ENCODE measurements at places on chromosomes 7 and 10. TPM values are rescaled to one million over a fixed set of nuclear protein-coding genes. Genes with fewer than 3 reads are reported as not detected.
A peak's percentile ranks its signal among the peaks of the same experiment; 100 is the strongest.

The ADIRF gene
- not detected for total RNA-seq

The ARHGEF35 gene
- total RNA-seq: 26.3 TPM

The NEBL gene
- total RNA-seq: 9.5 TPM

The SLC26A3 gene
- not detected for total RNA-seq

The CALCR gene
- 1.4 TPM for total RNA-seq

The NPFFR1 gene
- 0.08 TPM for total RNA-seq

The SYT15B gene
- 0.08 TPM for total RNA-seq

The PIK3AP1 gene
- total RNA-seq: 2.3 TPM

The PON3 gene
- 2.5 TPM for total RNA-seq

The TMEM184A gene
- 0.66 TPM for total RNA-seq

The SVIL gene
- 7.8 TPM for total RNA-seq

The AMPH gene
- 9.4 TPM for total RNA-seq

The PMS2 gene
- 15.6 TPM for total RNA-seq

The SPDYE2 gene
- not detected for total RNA-seq

The HOXA10 gene
- total RNA-seq: not detected

GRCh38 chr7:38858259-38858884, 50.6 kb downstream of the VPS41 start:
- DNase-seq: no peak
- H3K4me3 ChIP-seq: no peak overlapping the region
- H3K27ac ChIP-seq: no peak overlapping the region
- no peaks in the 10 kb centered on the region for H3K27me3 ChIP-seq

- H3K4me1 ChIP-seq: peaks cover 6% of the 10 kb centered on the region
- no peak overlapping the region for H3K27ac ChIP-seq
- H3K27me3 ChIP-seq: no peaks in the 10 kb centered on the region
Observed at GRCh38 chr7:142248166-142249160, 9.4 kb downstream of the PRSS58 start.

GRCh38 chr7:112331492-112331891, 118.8 kb upstream of the IFRD1 start:
- no peak overlapping the region for H3K4me3 ChIP-seq
- H3K4me1 ChIP-seq: peaks cover 33% of the 10 kb centered on the region
- DNase-seq: peak; percentile 65
- peak overlapping the region; percentile 4 for H3K27ac ChIP-seq
- no peaks in the 10 kb centered on the region for H3K27me3 ChIP-seq

GRCh38 chr10:63496561-63496960, 24.6 kb upstream of the REEP3 start:
- no peak overlapping the region for H3K27ac ChIP-seq
- DNase-seq: no peak
- H3K36me3 ChIP-seq: no peaks in the 10 kb centered on the region
- no peak overlapping the region for H3K4me3 ChIP-seq

GRCh38 chr7:157560258-157560654, 223.5 kb downstream of the DNAJB6 start:
- no peak for DNase-seq
- no peaks in the 10 kb centered on the region for H3K36me3 ChIP-seq
- no peak overlapping the region for H3K4me3 ChIP-seq
- no peaks in the 10 kb centered on the region for H3K27me3 ChIP-seq

- no peak overlapping the region for H3K4me3 ChIP-seq
- H3K27me3 ChIP-seq: peaks cover 46% of the 10 kb centered on the region
- no peak overlapping the region for H3K27ac ChIP-seq
- H3K4me1 ChIP-seq: peaks cover 13% of the 10 kb centered on the region
- no peaks in the 10 kb centered on the region for H3K36me3 ChIP-seq
Observed at GRCh38 chr10:92846854-92847201, 1.5 kb upstream of the EXOC6 start.

GRCh38 chr10:45446858-45447257, 72.8 kb downstream of the ALOX5 start:
- H3K27me3 ChIP-seq: no peaks in the 10 kb centered on the region
- no peaks in the 10 kb centered on the region for H3K4me1 ChIP-seq
- no peak overlapping the region for H3K4me3 ChIP-seq

DNA sequence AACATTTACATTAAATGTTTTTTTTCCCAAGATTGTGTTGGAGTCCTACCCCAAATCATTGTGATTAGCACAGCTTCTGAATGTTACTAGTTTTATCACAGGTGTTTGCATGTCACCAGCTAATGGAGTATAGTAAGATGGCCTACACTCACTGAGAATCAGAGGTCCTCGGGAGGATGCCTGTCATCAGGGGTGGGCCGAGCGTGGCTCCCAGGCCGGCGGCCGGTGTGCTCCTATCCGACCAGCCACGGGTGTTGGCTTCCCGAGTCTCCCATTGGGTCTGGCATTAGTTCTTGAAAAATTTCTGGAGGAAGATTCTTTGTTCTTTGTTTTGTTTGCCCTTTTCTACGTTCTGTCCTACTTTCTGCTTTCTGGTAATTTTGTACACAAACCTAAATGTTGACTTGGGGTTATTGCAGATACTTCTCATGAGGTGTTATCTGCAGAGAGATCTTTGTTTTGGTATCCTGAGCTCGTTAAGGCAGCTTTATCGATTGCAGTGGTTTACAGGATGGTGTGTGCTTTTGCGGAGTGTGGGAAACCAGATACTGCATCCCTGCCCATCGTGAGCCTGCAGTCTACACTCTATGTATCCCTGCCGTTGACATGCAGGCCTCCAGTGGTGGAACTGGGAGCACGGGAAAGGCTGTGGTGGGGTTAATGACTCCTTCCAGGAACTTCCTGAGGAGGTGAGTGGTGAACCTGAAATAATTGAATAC, 67.3 kb upstream of the DNAJB6 start:
- peaks cover 6% of the 10 kb centered on the region for H3K36me3 ChIP-seq
- no peaks in the 10 kb centered on the region for H3K27me3 ChIP-seq
- no peak for DNase-seq
- peaks cover 5% of the 10 kb centered on the region for H3K4me1 ChIP-seq
- H3K4me3 ChIP-seq: no peak overlapping the region
- H3K27ac ChIP-seq: peak overlapping the region; percentile 72

GRCh38 chr7:95327356-95327755, 3.0 kb upstream of the PON1 start:
- DNase-seq: no peak
- no peak overlapping the region for H3K27ac ChIP-seq
- no peaks in the 10 kb centered on the region for H3K36me3 ChIP-seq
- peaks cover 3% of the 10 kb centered on the region for H3K4me1 ChIP-seq

- H3K4me3 ChIP-seq: no peak overlapping the region
- no peaks in the 10 kb centered on the region for H3K36me3 ChIP-seq
- no peak overlapping the region for H3K27ac ChIP-seq
- H3K4me1 ChIP-seq: no peaks in the 10 kb centered on the region
Observed at GRCh38 chr7:157506268-157506667, 169.5 kb downstream of the DNAJB6 start.

- no peaks in the 10 kb centered on the region for H3K27me3 ChIP-seq
- no peak overlapping the region for H3K4me3 ChIP-seq
- DNase-seq: no peak
- no peak overlapping the region for H3K27ac ChIP-seq
- no peaks in the 10 kb centered on the region for H3K36me3 ChIP-seq
Observed at GRCh38 chr10:23362069-23362830, 17.7 kb upstream of the C10orf67 start.

- no peaks in the 10 kb centered on the region for H3K36me3 ChIP-seq
- no peak for DNase-seq
- peaks cover 40% of the 10 kb centered on the region for H3K4me1 ChIP-seq
- no peak overlapping the region for H3K27ac ChIP-seq
- H3K4me3 ChIP-seq: no peak overlapping the region
Observed at GRCh38 chr10:95513941-95514392, 47.2 kb downstream of the SORBS1 start.

- H3K4me1 ChIP-seq: no peaks in the 10 kb centered on the region
- no peak for DNase-seq
- H3K27ac ChIP-seq: no peak overlapping the region
Observed at GRCh38 chr7:20749906-20750305, 36.8 kb downstream of the SP8 start.

- DNase-seq: no peak
- no peak overlapping the region for H3K27ac ChIP-seq
- 0 out of 2 replicates have a peak, but pooled peaks cover 6% of the 10 kb centered on the region for H3K36me3 ChIP-seq
- H3K4me3 ChIP-seq: no peak overlapping the region
Observed at GRCh38 chr10:99426689-99427088, 3.7 kb downstream of the GOT1 start.

DNA sequence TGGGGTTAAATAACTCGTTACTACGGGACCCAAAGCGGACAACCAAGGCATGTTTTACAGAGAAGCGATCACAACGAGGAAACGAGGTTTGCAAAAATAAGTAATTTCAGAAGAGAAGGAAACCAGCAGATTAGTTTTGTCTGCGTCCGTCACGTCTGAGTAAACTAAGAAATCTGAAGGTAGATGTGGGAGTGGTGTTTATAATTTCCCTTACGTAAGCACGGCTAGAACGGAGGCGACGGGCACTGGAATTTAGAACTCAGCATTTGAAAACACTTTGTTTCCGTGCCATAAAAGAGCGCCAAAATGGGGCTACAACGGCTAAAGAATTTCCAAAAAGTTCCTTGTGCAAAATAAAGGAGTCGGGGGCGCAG, 718 bp upstream of the UMAD1 start:
- peak overlapping the region; percentile 60 for H3K4me3 ChIP-seq
- H3K27ac ChIP-seq: peak overlapping the region; percentile 64
- no peaks in the 10 kb centered on the region for H3K27me3 ChIP-seq
- H3K4me1 ChIP-seq: peaks cover 9% of the 10 kb centered on the region
- DNase-seq: no peak
- peaks cover 10% of the 10 kb centered on the region for H3K36me3 ChIP-seq

DNA sequence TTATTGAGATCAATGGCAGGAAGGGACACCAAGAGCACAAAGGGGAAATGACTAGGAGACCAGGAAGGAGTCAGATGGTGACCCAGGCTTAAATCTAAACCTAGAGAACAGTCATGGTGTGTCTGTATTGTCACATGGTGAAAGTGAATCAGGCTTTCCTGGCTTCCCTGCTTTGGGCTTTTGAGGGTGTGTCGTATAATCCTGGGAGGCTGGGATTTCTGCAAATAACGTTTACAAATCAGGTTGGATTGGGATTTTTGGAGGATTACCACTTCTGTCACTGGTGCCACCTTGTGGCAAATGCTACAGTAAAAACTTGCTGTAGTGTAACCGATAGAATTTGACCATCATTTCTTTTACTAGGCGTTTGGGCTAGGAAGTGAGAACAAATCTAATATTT, 502.6 kb downstream of the NRG3 start:
- H3K4me1 ChIP-seq: no peaks in the 10 kb centered on the region
- no peak overlapping the region for H3K4me3 ChIP-seq
- no peaks in the 10 kb centered on the region for H3K36me3 ChIP-seq
- H3K27ac ChIP-seq: no peak overlapping the region
- H3K27me3 ChIP-seq: no peaks in the 10 kb centered on the region

GRCh38 chr7:149021725-149022062, 6.6 kb downstream of the PDIA4 start:
- peak overlapping the region; percentile 72 for H3K27ac ChIP-seq
- no peak for DNase-seq
- H3K27me3 ChIP-seq: no peaks in the 10 kb centered on the region
- H3K4me3 ChIP-seq: no peak overlapping the region

GRCh38 chr7:127845522-127846214, 185.6 kb downstream of the LRRC4 start:
- peaks cover 7% of the 10 kb centered on the region for H3K36me3 ChIP-seq
- H3K4me1 ChIP-seq: peaks cover 28% of the 10 kb centered on the region

- H3K4me3 ChIP-seq: no peak overlapping the region
- no peak overlapping the region for H3K27ac ChIP-seq
- no peak for DNase-seq
Observed at GRCh38 chr7:22142572-22142971, 196.9 kb upstream of the CDCA7L start.

GRCh38 chr10:125201108-125201524, 40.8 kb upstream of the CTBP2 start:
- no peak overlapping the region for H3K4me3 ChIP-seq
- no peak overlapping the region for H3K27ac ChIP-seq
- no peaks in the 10 kb centered on the region for H3K27me3 ChIP-seq
- no peak for DNase-seq
- no peaks in the 10 kb centered on the region for H3K4me1 ChIP-seq

DNA sequence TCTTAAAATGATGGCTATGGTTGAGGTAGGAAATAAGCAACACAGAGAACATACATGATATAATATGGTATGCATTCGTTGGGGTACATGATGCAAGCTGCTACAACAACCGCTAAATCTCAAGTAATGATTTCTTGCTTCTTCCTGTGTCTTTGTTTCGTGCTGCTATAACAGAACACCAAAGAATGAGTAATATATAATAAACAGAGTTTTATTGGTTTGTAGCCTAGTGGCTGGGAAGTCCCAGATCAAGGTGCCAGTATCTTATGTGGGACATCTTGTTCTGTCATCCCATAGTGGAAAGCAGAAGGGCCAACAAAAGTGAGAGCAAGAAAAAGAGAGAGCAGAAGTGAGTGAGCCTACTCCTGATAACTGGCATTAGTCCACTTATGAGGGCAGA, 689.7 kb downstream of the SUGCT start:
- H3K36me3 ChIP-seq: no peaks in the 10 kb centered on the region
- no peak for DNase-seq
- H3K4me3 ChIP-seq: no peak overlapping the region
- no peak overlapping the region for H3K27ac ChIP-seq
- peaks cover 26% of the 10 kb centered on the region for H3K4me1 ChIP-seq

DNA sequence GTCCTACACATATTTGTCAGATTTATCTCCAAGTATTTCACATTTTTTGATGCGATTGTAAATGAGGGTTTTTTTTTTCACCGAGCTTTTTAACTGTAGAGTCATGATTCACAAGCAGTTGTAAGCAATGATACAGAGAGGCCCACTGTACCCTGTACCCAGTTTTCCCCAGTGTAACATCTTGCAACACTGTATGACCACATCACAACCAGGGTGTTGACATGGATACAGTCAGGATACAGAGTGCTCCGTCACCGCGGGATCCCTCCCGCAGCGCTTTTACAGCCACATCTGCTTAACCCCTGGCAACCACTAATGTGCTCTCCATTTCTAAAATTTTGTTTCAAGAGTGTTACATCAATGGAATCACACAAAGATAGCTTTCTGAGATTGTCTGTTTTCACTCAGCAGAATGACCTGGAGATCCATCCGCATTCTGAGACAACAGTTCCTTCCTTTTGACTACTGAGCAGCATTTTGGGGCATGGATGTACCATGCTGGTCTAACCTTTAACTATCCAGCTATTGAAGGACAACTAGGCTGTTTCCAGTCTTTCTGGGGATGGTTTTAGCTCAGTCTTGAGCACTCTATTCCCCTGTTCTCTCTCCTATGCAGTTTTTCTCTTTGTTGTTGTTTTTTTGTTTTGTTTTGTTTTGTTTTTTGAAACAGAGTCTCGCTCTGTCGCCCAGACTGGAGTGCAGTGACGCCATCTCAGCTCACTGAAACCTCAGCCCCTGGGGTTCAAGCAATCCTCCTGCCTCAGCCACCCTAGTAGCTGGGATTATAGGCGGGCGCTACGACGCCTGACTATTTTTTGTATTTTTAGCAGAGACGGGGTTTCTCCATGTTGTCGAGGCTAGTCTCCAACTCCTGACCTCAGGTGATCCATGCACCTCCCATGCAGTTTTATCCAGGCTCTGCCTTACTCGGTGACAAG, 25.9 kb downstream of the GPRIN2 start:
- H3K27me3 ChIP-seq: no peaks in the 10 kb centered on the region
- DNase-seq: no peak
- H3K36me3 ChIP-seq: no peaks in the 10 kb centered on the region
- no peaks in the 10 kb centered on the region for H3K4me1 ChIP-seq
- H3K27ac ChIP-seq: no peak overlapping the region
